ENCODE measurements at places on chromosomes 16 and 17. TPM values are rescaled to one million over a fixed set of nuclear protein-coding genes. Genes with fewer than 3 reads are reported as not detected.

Gene LRRC37A2
- 7.7 TPM for total RNA-seq

Gene PRRT2
- not detected for total RNA-seq

Gene SSTR5
- total RNA-seq = not detected

Gene AATK
- 0.86 TPM for total RNA-seq

Gene COG8
- 24.3 TPM for total RNA-seq

Gene PERCC1
- not detected for total RNA-seq

Gene MYH3
- total RNA-seq = 0.17 TPM

Gene ATPAF2
- 23.5 TPM for total RNA-seq

Gene EPN3
- total RNA-seq = 12.2 TPM

Gene TMEM235
- total RNA-seq = not detected

Gene MYH2
- not detected for total RNA-seq

Gene RBFOX1
- total RNA-seq = not detected

Gene SYT17
- not detected for total RNA-seq

Gene KRT40
- under 0.01 TPM for total RNA-seq

Gene ALOX15B
- total RNA-seq = 43.5 TPM

Gene ITGB4
- 2,525 TPM for total RNA-seq

Gene ATP2A1
- total RNA-seq = 0.17 TPM

Gene NECAB2
- 0.27 TPM for total RNA-seq

Data from mammary epithelial cell (primary cell).